ENCODE measurements at places on chromosomes 5 and 9. TPM values are rescaled to one million over a fixed set of nuclear protein-coding genes. Genes with fewer than 3 reads are reported as not detected.

The LRRC14B gene
- not detected for total RNA-seq

The PLPP6 gene
- total RNA-seq, result 11.9 TPM

The MOB3B gene
- total RNA-seq, result 7.0 TPM

The C5orf24 gene
- 24.6 TPM for total RNA-seq

The ERAP2 gene
- total RNA-seq, result 1.3 TPM

Data from A549 treated with RU486 at 1 μM for 4 hours (cell line).